ENCODE measurements at places on chromosomes 12 and 14.

- no peak for DNase-seq
Measured at GRCh38 chr12:107645630-107646333, 39.8 kb upstream of the PWP1 start.

GRCh38 chr14:95763875-95764274, 50.0 kb upstream of the TCL1A start:
- no peak for DNase-seq

- DNase-seq, result no peak
Measured at GRCh38 chr12:114760151-114760877, 76.3 kb upstream of the TBX3 start.

GRCh38 chr12:40105265-40105514, 691 bp downstream of the SLC2A13 start:
- no peak for DNase-seq

DNA sequence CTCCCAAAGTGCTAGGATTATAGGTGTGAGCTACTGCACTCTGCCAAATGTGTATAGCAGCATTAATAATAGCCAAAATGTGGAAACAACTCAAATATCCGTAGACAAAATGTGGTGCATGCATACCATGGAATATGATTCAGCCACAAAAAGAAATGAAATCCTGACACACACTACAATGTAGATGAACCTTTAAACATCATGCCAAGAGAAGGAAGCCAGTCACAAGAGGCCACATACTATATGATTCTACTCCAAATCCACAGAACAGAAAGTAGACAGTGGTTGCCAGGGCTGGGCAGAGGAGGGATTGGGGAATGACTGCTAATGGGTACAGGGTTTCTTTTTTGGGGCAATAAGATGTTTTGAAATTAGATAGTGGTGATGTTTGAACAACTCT, 7.7 kb upstream of the TMED2 start:
- DNase-seq, result no peak

DNA sequence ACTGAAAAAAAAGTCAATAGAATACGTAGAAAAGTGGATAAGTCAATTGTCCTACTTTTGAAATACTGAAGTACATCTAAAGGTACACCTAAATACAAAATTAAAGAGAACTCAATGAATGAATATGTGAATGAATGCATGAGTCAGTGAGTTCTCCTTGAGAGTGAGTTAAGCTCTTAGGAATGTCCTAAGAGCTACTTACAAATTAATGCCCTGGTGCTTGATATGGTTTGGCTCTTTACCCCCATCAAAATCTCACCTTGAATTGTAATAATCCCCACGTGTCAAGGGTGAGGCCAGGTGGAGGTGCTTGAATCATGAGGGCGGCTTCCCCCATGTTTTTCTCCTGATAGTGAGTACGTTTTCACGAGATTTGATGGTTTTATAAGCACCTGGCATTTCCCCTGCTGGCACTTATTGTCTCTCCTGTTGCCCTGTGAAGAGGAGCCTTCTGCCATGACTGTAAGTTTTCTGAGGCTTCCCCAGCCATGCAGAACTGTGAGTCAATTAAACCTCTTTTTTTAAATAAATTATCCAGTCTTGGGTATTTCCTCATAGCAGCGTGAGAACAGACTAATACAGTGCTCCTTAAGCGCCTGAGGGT, 192.2 kb upstream of the ARHGAP5 start:
- no peak for DNase-seq

DNA sequence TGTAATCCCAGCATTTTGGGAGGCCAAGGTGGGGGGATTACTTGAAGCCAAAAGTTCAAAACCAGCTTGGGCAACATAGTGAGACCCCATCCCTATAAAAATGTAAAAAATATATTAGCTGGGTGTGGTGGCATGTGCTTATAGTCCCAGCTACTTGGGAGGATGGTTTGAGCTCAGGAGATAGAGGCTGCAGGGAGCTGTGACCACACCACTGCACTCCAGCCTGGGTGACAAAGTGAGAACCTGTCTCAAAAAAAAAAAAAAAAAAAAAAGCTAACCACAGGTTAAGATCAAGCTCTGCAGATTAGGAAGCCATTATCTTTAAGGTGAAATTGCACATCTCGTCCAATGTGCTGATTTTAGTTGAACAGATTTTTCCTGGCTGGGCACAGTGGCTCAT, 23.7 kb upstream of the CERS5 start:
- no peak for DNase-seq

GRCh38 chr14:54387328-54387727, 9.5 kb upstream of the CDKN3 start:
- DNase-seq, result no peak

- DNase-seq, result no peak
Measured at GRCh38 chr12:54988402-54989054, 4.0 kb upstream of the TESPA1 start.

DNA sequence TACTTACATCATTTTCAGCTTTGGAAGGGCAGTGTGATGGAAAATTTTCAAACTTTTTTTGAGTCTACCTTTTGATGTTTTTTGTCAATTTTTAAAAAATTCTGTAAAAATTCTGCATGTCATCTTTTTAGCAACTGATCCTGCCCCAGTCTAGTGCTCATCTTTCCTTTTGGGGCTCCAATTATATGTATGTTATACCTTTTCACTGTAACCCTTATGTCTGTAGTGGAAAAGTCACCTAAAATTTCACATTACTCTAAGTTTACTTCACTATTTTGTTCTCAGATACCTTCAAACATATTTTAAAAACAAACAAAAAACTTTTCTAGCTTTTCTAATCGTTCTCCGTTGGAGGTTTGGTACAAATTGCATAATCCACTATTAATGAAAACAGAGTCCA, 32.5 kb upstream of the MYRFL start:
- no peak for DNase-seq

DNA sequence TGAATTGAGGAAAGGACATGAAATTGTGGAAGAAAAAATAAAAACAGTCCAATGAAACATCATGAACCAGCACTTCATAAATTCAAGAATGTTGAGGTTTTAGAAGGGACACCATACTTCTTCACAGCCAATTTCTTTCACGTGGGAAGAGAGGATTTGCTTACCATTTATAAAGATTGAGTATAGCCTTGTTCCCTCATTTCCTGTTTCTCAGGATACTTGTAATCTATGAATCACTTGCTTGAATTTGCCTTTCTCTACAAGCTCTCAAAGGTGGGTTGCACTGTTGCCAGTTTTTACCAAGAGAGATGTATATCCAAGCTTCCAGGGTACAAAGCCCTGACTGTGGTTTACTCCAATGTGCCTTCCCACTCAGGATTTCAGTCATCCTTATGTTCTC, 116.1 kb downstream of the DUSP6 start:
- no peak for DNase-seq

DNA sequence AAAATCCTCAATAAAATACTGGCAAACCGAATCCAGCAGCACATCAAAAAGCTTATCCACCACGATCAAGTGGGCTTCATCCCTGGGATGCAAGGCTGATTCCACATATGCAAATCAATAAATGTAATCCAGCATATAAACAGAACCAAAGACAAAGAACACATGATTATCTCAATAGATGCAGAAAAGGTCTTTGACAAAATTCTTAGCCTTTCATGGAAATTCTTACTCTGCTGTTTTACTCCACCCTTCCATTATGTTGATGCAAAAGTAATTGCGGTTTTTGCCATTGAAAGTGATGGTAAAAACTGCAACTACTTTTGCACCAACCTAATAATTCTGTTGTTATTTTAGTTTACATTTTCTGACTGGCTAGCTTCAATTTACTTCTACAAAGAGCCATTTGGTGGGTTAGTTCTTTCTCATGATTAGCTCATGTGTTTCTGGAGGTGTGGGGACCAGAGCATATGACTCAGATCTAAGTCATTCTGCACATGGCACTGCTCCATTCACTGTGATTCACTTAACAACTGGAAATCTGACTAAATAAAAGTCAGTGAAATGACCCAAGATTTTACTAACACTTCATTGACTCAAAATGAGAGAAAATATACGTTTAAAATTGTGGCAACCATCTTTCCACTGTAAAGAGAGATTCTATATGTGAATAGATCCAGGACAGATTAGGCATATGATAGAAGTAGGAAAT, 99.9 kb downstream of the TMTC3 start:
- DNase-seq, result no peak

- no peak for DNase-seq
Measured at GRCh38 chr14:73685328-73685727, 28.9 kb downstream of the PNMA1 start.

DNA sequence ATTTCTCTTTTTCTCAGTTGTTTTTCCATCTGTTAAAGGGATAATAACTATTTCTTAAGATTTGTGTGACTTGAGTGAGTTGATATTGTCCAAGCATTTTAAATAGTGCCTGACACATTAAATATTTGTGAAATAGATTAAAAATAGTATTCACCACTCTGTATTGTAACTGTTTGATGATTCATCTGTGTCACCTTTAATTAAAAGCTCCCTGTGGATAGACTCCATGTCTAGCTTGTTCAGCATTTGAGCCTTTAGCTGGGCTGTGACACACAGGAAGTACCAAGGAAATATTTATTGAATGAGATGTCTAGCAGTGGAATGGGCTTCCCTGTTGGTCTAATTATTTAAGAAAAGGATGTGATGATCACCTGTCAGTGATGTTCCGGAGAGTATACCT, 1.8 kb upstream of the GLIPR1L2 start:
- no peak for DNase-seq

GRCh38 chr14:67391268-67391667, 20.7 kb downstream of the PLEK2 start:
- no peak for DNase-seq

DNA sequence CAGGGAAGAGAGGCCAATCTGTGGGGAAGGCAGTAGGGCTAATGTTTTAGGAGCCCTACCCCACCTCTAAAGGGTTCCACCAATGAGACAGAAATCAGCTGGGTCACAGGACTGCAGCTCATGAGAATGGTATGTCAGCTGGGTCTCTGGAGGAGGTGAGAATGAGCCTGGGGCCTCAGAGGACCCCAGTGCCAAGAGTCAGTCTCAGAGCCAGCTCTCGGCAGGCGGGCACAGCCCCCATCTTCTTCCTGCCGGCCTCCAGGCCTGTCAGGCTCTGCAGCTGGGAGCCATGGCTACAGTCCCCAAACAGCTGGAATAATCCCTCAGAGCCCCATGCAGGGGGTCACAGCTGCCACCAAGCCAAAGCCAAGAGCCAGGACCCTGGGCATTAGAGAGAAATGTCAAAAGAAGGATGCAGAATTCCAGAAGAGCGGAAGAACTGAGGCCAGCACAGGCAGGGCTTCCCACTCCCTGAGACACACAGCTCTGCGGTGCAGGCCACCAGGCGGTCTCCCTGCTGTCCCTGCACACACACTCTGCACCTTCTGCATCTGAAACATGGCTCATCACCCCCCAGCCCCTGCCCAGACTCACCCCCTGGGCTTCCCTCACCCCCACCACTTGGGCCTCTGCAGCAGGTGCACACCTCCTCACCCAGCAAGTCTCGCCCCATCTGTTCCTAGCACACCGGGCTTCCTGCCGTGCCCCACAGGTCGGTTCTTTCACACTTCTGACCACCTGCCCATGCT, 26.0 kb downstream of the ITPK1 start:
- no peak for DNase-seq

- DNase-seq, result no peak
Measured at GRCh38 chr14:54364555-54365415, 32.0 kb upstream of the CDKN3 start.

DNA sequence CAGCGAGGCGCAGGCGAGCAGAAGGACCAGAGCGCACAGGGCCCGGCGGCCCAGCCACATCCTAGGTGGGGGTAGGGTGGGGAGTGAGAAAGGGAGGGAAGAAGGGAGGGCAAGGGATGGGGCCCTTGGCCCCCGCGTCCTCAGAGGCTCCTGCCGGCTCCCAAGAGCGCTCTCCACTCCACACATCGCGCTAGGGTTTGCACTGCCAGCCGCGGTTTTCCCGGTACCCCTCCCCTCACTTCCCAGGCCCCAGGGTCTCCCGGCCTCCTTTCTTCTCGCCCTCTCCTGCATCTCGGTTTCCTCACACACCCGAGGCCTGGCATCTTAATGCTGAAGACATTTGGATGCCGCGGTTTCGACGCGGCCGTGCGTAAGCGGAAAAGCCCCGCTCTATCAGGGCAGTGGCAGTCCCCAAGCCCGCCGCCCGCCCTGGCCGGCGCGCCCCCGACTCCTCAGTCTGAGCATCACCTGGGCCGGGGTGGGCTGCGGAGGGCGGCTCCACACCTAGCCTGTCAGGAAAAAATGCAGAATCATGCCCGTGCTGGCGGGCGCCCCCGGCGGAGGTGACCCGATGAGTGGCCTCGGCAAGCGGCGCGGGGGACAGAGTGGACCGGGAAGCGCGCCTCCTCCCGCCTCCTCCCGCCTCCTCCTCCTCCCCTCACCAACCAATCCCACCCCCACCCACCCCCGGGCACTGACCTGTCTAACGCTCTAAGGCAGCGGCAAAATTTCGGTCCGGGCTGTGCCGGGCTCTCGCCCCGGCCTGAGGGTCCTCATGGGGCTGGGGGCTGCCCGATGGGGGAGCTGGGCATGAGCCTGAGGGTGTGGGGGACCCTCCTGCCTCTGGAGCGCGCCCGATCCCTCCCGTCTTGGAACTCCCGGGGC, 686 bp downstream of the B4GALNT1 start:
- DNase-seq, result no peak

DNA sequence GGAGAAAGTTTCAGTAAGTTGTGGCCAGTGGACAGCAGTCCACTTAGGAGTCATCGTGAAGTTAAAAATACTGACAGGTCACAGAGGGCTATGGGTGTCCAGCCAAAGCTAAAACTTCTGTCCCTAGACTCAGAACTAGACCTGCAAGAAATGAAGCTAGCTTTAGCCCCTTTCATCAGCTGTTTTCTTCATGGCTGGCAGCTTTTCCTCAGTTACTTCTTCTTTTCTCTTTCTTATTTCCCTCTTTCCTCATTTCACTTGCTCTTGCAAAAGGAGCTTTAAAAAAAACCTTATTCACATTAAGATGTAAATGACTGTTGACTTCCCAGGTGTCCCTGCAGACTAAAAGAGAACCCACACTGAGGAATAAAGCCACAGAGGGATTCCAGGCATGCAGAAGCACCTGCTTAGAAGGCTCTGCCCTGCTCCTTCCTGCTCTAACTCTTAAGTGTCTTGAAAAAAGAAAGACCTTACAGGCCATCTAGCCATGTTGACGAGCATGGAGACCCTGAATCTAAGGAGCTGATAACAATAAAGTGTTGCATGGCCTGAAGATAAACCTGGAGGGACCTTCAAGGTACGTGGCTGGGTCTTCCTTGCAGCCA, 69.7 kb upstream of the CCND2 start:
- no peak for DNase-seq

GRCh38 chr14:52531481-52531880, 20.8 kb downstream of the TXNDC16 start:
- no peak for DNase-seq

DNA sequence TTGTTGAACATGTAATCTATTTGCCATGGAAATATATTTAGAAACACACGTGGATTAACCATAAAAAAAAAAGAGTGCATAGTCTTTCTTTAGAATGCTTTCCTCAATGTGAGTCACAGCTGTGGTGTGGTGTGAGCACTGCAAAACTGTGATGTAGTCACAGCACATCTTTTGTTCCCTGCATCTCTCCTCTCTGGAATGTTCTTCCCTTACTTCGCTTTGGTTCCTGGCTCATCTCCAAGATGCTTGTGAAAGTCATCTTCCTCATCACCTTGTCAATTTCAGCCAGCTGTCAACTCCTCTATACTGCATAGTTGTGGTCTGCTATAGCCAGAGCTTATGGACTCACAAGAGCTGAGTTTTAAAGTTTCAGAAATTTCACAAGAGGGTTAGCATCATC, 60.2 kb downstream of the STAB2 start:
- no peak for DNase-seq
